ENCODE measurements at places on chromosomes 6 and 20. TPM values are rescaled to one million over a fixed set of nuclear protein-coding genes. Genes with fewer than 3 reads are reported as not detected.

The CRISP2 gene
- total RNA-seq: not detected

The KCNQ2 gene
- total RNA-seq: 0.21 TPM

DNA sequence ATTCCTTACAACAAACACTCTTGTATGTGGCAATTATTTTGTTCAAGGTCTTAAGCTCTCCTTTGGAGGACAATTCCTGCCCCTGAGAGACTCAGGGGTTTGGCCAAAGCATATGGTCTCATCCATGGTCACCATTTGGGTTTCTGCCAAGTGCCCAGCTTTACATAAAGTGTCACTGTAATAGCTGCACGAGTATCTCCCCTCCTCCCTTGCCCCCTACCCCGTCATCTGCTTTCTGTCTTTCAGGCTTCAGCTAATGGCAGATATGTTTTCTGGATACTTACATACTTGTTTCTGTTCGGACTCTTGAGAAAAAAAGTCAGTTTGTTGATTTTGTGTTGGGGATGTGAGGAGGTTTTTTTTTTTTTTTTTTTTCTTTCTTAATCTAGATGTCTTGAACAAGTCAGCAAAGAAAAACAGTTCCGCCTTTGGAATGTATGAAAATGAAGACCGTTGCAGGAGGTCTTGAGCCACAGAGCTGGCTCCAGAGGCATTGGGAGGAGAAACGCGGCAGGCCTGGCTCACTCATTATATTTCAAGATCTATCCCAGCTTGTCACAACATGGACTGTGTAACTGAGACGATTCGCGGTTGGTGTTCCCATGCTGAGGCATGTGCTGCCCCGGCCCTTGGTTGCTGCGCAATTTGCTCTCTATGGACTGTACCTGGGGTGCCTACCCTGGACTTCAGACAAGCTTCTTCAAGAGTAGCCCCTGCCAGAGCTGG lies 32.6 kb upstream of the STX16 start:
- no peak for DNase-seq

GRCh38 chr6:6283746-6284145 lies 36.7 kb downstream of the F13A1 start:
- DNase-seq: no peak

DNA sequence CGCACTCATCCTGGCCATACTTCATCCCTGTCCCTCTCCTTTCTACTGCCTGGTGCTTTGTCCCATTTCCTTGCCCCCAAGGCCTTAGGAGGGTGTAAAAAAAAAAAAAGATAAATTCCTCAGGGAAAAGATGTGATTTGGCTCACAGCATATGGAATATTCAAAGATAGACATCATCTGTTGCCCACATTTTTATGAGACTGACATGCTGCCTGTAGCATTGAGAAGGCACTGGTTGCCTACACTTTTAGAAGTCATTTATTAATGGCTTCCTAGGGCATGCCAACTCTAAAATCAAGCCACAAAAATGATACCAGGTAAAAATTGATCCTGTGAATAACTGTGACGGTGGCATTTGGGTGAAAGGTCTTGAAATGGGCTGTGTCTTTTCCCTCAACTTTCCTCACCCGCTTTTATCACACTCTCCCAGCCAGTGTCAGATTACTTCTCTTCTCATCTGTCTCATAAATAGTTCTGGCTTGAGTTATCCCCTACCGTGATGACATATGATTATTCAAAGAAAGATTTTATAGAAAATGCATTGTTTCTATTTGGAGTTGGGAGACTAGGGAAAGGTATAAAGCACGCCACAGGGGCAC lies 139.4 kb downstream of the CARMIL1 start:
- DNase-seq: no peak

- no peak for DNase-seq
These were observed 35.8 kb downstream of the AKAP12 start for GRCh38 chr6:151275566-151275965.
